ENCODE measurements at places on chromosomes 13 and 19.

GRCh38 chr13:97113231-97114001 lies 108.7 kb upstream of the MBNL2 start:
- no peak for DNase-seq

DNA sequence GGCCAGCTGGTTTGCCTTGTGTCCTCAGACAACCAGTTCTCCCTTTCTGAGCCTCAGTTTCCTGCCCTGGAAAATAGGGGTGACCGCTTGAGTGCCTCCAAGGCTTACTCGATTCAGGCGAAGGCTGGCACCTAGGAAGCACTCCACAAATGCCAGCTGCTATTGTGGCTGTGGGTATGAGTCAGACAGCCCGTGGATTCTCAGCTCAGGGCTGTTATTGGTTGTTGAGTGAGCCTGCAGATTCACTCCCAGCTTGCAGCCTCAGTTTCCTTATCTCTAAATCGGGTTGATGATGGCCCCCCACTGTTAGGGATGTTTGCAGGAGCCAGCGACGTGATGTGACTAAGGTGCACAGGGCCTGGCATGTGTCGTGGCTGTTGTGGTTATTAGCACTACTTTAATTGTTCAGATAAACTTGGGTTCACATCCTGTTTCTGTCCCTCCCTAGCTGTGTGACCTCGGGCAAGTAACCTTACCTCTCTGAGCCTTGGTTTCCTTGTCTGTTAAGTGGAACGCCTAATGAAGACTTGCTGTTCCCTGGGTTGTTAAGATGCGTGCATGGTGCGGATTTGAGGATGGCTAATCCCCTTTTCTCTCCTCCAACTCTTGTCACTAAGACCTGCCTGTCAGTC lies 2.4 kb downstream of the MARK4 start:
- no peak for DNase-seq

DNA sequence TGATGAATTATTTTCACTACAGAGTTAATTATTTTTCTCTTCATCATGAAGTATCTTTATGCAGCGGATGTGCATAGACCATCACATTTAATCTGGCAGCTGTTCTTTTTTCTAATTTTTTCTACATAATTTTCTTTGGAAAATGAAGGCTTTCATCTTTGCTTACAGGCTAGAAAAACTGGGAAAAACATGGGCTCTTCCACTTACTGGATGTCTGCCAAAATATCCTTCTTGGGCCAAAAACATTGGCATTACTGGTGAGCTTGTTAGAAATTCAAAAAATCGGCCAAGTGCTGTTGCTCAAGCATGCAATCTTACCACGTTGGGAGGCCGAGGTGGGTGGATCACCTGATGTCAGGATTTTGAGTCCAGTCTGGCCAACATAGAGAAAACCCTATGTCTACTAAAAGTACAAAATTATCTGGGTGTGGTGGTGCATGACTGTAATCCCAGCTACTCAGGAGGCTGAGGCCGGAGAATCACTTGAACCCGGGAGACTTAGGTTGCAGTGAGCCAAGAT lies 176.8 kb downstream of the ZNF737 start:
- no peak for DNase-seq

GRCh38 chr19:30681162-30682100 lies 309.2 kb downstream of the ZNF536 start:
- DNase-seq: no peak

Measured in activated T-helper 1 cell treated with Interleukin-2 at 50 U/mL for 16 hours (primary cell).